Hematopoietic multipotent progenitor cell treated with erythropoietin and hydrocortisone succinate and interleukin-3 and kit ligand, for 6 days (in vitro differentiated cells): ENCODE measurements at places on chromosomes 11 and 22.
A peak's percentile ranks its signal among the peaks of the same experiment; 100 is the strongest.

- no peak for DNase-seq
These were observed 71.5 kb downstream of the SIK3 start for GRCh38 chr11:117026593-117027330.

GRCh38 chr11:94023856-94024255 is 2.7 kb downstream of the HEPHL1 start:
- no peak for DNase-seq

DNA sequence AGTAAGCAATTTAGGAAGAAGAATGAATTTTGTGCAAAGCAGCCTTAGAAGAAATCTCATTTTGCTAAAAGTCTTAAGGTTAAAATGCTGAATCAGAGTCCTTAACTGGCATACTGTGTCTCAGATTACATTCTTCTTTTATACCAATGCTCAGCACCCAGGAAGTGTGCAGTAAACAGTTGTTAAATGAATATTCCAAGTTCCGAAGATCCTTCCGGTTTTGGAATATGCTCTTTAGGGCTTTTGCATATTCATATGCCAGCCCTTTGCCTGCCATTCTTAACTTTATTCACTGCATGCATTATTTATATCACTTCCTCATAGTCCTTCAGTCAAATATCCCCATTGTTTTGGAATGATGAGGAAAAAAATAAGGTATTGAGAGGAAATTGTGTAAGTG is 242.0 kb downstream of the DDX10 start:
- no peak for DNase-seq

GRCh38 chr11:120522736-120523135 is 11.2 kb downstream of the GRIK4 start:
- no peak for DNase-seq

DNA sequence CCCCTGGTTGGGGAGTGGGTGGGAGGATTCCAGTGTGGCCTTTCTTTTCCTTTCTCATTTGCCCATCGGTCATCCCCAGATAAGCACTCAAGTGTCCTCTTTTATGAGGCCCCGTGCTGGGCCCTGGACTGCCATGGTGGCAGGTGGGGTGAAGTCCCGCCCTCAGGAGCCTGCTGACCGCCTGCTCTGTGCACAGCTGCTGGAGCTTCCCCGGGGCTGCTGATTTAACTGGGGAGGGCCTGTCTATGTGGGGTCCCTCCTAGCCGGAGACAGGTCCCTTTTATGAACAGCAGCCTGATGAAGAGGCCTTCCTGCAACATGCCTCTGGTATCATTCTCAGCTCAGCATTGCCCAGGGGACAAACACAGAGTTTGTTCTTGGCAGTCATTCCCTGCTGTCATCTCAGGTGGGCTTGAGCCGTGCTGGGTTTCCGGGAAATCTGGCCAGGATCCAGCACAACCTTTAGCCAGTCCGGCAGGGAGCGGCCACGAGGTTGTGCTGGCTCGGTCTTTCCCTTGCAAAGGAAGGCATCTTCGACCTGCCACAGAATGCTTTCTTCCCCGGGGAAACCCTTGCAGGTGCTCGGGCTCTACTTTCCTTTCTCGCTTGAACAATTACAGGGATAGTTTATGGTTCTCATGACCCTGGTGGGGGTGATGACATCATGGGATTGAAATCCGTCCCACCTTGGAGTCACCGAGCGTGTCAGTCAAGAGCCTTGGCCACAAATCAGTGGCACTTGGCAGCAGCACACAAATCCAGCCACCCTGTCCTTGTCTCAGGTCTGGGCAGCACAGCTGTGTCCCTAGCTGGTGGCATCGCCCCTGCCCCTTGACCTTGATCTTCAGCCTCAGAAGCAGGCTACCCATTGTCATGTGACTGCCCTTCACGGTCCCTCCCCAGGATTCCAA is 20.1 kb downstream of the ST14 start:
- no peak for DNase-seq

DNA sequence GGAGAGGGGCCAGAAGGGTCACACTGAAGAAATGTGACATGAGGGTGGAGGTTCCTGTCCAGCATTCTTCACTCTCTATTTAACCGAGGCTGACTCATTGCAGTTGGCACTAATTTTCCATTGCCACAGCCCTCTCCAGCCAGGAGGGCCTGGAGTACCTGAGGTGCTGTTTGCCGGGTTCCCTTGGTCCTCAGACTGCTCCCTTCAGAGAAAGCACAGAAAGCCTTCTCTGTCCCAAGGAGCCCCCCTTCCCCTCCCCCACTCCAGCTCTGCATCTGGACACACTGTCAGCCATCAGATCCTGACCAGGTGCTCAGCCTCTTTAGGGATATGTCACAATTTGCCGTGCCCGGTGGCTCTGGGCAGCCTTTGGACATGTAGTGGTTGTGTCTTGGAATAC is 3.2 kb upstream of the C11orf91 start:
- DNase-seq: no peak

DNA sequence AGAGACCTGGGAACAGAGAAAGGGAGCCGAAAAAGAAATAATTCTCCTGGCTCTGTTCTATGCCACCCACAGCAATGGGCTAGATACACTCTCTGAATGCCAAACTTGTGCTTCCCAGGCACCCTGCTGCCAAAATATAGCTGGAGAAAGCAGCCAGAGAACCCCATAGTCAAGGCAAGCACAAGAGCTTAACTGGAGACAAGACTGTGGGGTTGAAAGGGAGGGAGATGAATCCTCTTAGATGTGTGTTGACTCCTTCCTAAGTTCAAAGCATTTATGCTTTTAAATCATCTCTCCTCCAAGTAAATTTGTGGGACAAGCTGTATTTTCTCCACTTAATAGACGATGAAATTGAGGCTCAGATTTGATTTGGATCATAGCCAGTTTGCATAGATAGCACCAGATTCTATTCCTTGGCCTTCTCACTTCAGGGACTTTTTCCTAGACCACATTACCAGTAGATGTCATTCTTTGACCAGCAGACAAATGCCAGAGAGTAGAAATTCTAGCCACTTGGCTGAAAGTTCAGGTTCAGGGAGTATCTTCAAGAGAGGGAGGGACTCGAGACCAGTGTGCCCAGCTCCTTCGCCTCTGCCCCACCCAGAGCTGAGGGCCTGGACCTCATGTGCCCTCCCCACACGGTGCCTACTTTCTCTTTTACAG is 16.5 kb upstream of the ETS1 start:
- DNase-seq: peak; percentile 21

DNA sequence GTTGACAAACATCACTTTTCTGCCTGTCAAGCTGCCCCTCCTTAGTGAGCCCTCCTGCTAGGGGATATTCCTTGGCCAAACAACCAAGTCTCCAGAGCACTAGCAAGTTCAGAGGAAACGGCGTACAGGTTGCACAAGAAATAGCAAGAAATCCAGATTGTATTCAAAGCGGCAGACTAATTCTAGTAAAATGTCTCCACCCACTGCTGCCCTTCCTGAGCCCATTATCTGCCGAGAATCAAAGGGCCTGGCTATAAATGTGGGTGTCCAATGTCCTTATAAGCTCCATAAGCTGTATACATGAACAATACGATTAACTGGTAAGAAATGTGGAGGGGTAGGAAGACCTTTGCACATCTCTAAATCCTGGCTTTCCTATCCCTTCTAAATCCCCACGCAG is 44.0 kb upstream of the AKIP1 start:
- DNase-seq: no peak

- peak; percentile 25 for DNase-seq
These were observed 5.0 kb downstream of the ASCL2 start for GRCh38 chr11:2265396-2265795.

DNA sequence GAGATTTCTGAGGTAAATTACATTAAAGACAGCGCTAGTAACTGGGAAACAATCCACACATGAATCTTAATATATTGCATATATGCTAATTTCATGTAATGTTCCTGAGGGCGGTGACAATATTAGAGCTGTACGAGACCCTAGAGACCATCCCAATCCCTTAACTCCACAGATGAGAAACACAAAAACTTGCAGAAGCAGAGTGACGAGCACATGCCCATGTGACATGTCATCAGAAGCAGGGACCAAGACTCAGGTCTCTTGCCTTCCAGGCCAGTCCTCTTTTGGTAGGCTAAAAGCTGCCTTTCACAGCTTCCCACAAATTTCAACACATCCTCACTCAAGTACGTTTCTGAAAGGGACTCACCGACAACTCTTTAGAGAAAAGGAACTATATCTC is 11.8 kb downstream of the MAPK1 start:
- peak; percentile 48 for DNase-seq

- no peak for DNase-seq
These were observed 8.8 kb upstream of the OR9I1 start for GRCh38 chr11:58134151-58134550.

DNA sequence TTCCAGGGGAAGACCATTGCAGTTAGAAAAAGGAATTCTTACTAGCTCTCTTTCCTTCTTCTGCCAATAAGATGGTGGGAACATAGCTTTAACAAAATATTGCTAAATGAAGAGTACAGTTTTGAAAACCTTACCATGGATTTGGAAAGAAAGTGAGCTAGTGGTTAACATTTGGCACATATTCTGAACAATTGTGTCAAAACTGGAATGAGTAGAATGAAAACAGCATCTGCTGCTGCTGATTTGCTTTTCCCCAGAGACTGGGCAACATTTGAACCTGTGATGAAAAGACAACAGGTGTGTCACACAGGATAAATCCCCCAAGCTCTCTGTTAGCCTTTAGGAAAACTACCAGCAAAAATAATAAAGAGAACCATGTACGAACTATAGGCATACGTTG is 761.4 kb downstream of the KCNA4 start:
- DNase-seq: no peak

GRCh38 chr11:130872981-130873380 is 43.3 kb downstream of the SNX19 start:
- no peak for DNase-seq

DNA sequence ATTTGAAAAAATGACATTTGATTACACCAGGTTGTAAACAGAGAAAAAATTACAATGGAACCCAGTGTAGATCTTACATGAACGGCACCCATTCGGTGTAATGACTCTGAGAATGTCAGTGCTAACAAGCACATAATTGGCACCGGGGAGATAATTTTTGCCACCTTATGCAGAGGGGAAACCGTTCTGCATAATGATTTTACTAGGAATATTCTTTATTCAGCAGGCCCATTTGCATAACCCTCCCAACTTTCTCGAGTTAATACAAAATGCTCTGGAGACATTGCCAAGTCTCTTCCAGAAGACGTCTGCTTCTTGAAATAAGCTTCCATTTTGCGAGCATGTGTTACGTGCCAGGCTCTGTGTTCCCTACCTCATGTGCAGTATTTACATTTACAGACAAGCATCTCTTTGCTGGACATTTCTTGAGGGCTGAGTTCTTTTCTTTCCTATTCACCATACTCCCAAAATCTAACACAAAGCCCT is 275.8 kb downstream of the MIAT start:
- DNase-seq: no peak

GRCh38 chr11:71080239-71081097 is 171.9 kb downstream of the SHANK2 start:
- DNase-seq: peak; percentile 89

GRCh38 chr11:64144587-64145472 is 21.1 kb downstream of the MACROD1 start:
- no peak for DNase-seq

DNA sequence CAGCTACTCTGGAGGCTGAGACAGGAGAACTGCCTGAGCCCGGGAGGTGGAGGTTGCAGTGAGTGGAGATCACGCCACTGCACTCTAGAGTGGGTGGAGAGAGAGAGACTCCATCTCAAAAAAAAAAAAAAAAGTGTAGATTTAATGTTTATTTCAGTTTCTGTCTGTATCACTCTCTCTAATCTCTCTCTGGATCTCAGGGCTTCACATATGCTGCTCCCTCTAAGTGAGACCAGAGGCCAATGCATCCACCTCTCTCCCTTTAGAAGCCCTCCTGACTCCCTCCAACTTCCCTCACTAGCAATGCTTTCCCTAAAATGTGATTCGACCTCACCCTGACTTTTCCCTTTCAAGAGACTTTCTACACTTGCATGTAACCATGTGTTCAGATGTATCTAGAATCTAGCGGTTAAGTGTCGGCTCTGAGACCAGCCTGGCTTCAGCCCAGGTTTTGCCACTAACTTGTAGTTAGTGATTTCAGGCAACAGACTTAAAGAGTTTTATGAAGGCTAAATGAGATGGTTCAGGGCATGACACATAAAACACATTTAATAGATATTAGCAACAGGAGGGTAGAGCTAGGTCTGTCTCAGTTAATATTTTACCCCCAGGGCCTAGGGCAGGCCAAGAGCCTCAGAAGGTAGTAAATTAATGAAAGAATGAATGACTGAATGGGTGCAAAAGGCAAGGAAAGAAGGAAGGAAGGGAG is 364.3 kb downstream of the LARGE1 start:
- no peak for DNase-seq

GRCh38 chr11:123448823-123449222 is 18.8 kb downstream of the GRAMD1B start:
- DNase-seq: no peak

DNA sequence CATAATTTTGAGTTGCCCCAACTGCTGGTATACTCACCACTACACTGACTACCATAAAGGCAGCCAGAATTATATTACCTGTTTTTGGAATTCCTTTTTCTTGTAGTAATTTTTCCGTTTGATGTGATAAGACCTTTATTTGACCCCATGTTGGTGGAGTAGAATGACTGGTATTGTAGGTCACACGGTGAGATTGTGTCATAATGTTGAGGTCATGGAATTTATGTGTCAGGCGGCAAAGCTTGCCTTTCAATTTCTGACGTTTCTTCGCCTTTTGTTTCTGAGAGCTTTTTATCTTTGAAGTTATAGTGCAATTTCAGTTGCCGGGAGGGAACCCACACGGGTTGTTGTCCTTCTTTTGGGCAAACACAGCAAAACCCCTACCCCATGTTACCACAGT is 13.0 kb downstream of the OR52K1 start:
- DNase-seq: no peak

DNA sequence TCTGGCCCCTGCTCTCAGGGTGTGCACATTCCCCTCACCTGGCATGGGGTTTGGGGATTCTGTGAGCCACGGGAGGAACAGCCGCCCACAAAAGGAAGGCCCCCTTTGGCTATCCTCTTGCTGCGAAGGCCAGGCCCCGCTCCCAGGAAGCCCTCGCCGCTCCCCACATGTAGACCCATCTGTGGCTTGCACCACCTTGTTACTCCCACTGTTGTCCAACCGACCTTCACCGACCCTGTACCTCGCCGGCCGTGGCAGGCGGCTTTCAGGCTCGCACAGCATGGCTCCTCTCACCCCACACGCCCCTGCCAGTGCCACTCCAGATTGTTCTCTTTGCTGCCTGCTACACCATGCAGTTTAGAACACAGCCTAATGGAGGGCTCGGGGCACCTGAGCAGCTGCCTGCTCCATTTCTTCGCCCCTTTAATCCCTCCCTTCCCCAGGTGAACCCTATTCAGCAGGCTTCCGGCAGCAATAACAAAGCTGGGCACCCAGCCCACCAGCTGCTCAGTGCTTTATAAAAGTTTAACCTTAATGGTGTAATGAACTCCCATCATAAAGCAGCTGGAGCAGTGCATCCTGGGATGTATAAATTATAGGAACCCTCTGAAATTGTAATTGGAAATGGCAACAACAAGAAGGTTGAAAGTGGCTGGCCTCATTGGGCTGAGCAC is 10.7 kb downstream of the DAGLA start:
- DNase-seq: no peak

GRCh38 chr11:128872594-128872993 is 5.5 kb upstream of the KCNJ1 start:
- DNase-seq: no peak

GRCh38 chr22:27491888-27492287 is 309.7 kb downstream of the MN1 start:
- no peak for DNase-seq
